NCI-H1436 (cell line): ENCODE measurements at places on chromosomes 2 and 18.
A peak's percentile ranks its signal among the peaks of the same experiment; 100 is the strongest.

GRCh38 chr2:169362118-169362893 lies at the start of gene LRP2:
Gene LRP2 (minus strand): TSS chr2:169362534. CDS start chr2:169362399, 135 bp downstream.
- no peak for DNase-seq

- DNase-seq: no peak
Measured at GRCh38 chr18:36454245-36454644, 156.7 kb downstream of the FHOD3 start.

DNA sequence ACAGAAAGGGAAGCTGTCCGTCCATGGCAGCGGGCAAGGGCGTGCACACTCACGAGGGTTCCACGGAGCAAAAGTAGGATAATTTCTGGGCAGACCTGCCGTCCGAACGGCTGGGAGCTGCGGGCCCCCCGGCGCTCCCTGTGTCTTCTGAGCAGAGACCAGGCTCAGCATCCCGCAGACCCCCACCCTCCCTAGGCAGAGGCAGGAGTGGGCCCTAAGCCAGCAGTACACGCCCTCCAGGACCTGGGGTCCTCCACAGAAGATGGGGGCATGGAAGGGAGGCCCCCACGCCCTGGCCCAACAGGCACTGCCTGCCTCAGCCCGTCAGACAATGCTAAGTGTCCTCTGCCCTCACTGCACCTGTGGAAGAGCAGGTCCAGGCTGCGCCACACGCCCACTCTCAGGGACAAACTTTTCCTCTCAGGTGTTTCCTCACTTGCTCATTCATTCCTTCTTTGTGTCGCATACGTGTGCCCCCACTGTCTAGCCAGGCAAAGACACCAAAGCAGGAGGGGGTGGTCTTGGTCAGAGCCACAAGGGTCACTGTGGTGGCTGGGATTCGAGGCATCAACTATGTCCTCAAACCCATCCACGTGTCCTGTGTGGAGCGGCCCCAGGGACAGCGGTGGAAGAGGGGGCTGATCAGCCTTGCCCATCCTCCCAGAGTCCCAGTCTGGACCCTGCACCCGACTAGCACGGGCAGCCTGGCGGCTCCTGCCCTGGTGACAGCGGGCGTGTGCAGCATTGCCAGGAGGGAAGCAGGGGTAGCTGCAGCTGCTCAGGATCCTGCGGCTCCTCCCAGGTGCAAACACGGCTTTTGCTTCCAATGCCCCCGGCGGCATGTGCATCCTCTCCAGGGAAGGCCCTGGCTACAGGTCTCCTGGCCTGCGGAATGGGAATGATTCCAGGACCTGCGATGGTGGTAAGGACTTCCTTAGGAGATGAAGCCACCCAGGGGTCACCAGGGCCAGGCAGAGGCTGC lies 2.4 kb upstream of the GPC1 start:
- DNase-seq: no peak

- no peak for DNase-seq
Measured at GRCh38 chr2:19357402-19358241, 801 bp downstream of the OSR1 start.

- peak; percentile 64 for DNase-seq
Measured at GRCh38 chr2:17540093-17540812, at the start of gene VSNL1. Gene VSNL1 (plus strand): TSS chr2:17540696. CDS start chr2:17592075, 51,379 bp downstream.

GRCh38 chr2:28972778-28973335 lies 8.2 kb upstream of the TOGARAM2 start:
- no peak for DNase-seq

- no peak for DNase-seq
Measured at GRCh38 chr2:176152350-176153181, 1.2 kb downstream of the HOXD4 start.
